ENCODE measurements at places on chromosomes 1 and 21.

GRCh38 chr1:235018161-235018560, 110.5 kb downstream of the TOMM20 start:
- DNase-seq = no peak

DNA sequence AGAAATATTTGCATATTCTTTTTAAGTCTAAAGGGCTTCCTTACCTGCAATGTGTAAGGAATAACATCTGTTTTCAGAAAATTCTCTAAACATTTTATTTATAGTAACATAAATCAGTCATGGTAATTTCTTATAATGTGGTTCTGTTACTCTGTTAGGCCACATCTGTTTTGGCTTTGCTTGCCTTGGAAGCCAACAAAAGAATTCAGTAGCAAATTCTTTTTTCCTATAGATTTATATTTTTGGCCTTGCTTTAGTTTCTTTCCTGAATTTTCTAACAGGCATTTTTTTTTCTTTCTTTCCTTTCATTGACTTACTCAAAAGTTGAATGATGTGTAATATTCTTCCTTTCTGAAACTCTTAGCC, 72.2 kb downstream of the OSBPL9 start:
- no peak for DNase-seq

DNA sequence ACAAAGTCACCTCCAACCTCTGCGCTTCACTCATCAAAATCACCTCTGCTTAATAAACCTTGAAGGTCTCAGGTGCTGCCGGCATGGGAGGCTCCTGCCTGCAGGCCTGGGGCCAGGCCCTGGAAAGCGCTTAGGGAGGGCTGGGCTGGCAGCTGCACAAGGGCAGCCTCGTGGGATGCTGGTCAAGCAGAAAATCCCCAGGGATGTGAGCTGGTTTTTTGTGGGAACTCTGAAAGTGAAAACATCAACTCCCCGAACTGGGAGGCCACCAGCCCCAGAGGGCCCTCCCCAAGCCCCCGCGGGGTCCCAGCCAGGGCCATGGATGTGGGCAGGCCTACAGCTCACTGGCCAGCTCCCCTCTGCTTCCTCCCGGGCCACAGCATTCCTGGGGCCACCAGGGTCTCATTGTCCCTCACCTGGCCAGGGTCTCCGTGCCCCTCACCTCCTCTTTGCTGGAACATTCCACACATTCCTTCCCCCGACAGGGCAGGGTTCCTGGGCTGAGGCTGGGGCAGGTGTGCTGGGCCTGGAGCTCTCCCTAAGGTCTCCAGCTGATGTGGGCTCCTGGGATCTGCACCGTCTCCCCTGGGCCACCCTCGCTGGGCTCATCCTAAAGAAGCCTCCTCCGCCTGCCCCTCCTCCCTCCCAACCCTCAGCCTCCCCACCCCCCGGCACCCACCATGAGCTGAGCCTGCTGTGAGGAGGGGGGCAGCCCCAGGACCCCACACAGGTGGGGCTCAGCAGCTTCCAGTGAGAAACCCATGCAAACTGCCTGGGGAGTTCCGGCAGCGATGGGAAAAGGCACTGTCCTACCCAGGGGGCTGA, 36.0 kb upstream of the POFUT2 start:
- no peak for DNase-seq

- DNase-seq = no peak
These were observed 224.0 kb upstream of the COA6 start for GRCh38 chr1:234149217-234149616.

GRCh38 chr1:202836623-202837403, 26.1 kb downstream of the PCAT6 start:
- DNase-seq = no peak
